ENCODE measurements at places on chromosomes 11 and 22. TPM values are rescaled to one million over a fixed set of nuclear protein-coding genes. Genes with fewer than 3 reads are reported as not detected.

GRCh38 chr22:25111579-25112517 lies 87.8 kb upstream of the CRYBB3 start:
- DNase-seq: no peak

GRCh38 chr11:18013790-18014507 lies 1.1 kb upstream of the SERGEF start:
- DNase-seq: no peak

- no peak for DNase-seq
Measured at GRCh38 chr11:8697054-8697453, 14.5 kb downstream of the RPL27A start.

GRCh38 chr22:48153726-48154125 lies 1391.3 kb downstream of the TBC1D22A start:
- no peak for DNase-seq

- no peak for DNase-seq
Measured at GRCh38 chr11:76557466-76557865, 112.6 kb downstream of the EMSY start.

GRCh38 chr11:119688356-119688755 lies 40.6 kb downstream of the NECTIN1 start:
- no peak for DNase-seq

DNA sequence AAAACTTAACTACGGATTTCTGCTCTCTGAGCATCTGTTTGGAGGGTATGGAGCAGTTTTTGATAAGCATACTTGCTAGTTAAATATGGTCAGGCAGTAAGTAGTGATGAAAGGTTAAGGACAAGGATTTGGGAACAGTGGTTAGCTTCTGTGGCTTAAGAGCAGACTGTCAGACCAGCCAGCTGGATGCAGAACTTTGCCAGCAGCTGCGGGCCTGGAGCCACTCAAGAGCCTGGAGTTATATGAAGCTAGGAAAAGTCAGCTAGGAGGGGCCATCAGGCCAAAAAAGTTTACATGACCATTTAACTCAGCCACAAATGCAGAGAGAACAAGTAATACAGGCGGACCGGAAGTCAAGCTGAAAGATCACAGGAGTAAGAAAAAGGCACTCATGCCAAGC lies 1817.7 kb downstream of the LRRC4C start:
- no peak for DNase-seq

GRCh38 chr22:44668886-44669521 lies 33.0 kb upstream of the PRR5 start:
- no peak for DNase-seq

GRCh38 chr11:27926981-27927481 lies 180.9 kb downstream of the KIF18A start:
- DNase-seq: no peak

DNA sequence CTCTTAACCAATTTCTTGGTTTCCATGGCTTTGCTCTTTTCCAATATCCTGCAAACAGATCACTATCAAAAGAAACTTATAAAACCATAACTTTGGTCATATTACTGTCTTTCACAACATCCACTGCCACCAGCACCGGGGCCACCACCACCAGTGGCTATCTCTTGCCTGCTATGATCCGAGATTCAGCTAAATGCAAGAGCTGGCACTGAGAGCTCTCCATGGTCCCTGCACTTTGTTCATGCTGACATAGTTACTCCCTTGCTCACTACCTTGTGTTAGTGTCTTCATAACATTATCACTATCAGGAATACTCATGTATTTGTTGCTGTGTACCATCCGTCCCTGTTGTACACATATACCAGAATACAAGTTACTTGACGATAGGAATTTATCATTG lies 299.0 kb downstream of the ETS1 start:
- no peak for DNase-seq

- peak; percentile 19 for DNase-seq
Measured at GRCh38 chr22:30606455-30607299, at the start of gene TCN2. TCN2 (plus strand) TSS chr22:30607174; CDS start chr22:30607332, 158 bp downstream.

- DNase-seq: no peak
Measured at GRCh38 chr11:14852571-14853177, 39.4 kb downstream of the CYP2R1 start.

- DNase-seq: no peak
Measured at GRCh38 chr11:108724974-108725689, 60.3 kb downstream of the DDX10 start.

- no peak for DNase-seq
Measured at GRCh38 chr11:13699041-13699440, 30.6 kb downstream of the FAR1 start.

DNA sequence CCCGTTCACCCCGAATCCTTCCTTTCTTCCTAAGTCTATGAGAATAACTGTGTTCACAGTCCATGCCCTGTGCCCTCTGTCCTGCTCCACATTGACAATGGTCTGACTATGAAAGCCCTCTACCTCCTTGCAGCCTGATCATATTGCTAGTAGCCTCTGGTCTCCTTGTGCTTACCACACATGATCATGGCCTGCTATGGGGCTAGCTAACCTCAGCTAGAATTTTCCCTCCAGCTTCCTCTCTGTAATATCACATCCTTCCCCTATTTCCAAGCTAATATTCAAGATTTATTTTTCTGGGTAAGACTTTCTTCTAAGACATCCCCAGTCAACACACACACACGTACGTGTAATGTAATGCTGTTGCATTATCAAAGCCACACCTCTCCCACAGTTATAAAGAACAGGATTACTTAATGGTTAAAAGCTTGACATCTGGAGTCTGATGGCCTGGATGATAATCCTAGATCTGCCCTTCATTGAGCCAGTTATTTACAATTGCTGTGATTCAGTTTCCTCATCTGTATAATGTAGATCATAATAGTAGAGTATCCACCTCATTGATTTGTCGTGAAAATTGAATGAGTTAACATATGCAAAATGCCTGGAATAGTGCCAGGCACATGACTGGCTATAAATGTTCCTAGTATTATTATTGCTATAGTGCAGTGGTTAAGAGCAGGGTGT lies 214.4 kb upstream of the BLID start:
- no peak for DNase-seq

DNA sequence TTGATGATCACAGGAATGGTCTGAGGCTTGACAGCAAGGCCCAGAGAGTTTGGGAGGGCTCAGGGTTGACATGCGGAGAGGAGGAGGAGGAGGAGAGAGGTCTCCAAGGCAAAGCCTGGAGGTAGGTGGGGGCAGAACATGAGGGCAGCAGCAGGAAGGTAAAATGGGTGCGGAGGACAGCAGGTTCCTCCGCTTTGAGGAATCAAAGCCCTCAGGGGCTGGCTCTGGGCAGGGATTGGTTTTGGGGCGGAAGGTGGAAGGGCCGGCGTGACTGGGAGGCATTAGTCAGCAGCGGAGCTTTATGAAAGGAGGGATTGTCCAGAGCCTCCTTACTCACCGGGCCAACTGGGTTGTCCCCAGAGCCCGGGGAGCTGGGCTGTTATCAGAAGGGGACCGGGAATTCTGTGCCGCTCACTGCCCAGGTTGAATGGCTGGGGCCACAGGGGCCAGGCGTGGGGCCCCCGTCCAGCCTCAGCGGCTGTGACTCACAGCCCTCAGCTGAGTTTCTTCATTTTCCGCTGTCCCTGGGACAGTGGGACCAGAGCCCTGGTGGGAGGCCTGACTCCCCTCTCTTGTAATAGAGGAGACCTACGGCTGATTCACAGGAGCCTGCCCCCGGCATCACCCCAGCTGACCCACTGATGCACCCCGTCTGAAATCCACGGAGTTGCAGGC lies 36.2 kb downstream of the LIF start:
- no peak for DNase-seq

Gene OR4A16
- not detected for total RNA-seq

Gene RFPL2
- total RNA-seq: 0.26 TPM

Gene KRTAP5-10
- total RNA-seq: not detected

Gene GLYAT
- not detected for total RNA-seq

Gene IFITM10
- total RNA-seq: 0.32 TPM

Gene SSTR3
- 2.3 TPM for total RNA-seq

Gene OR8G1
- not detected for total RNA-seq

Gene RNF215
- 10.3 TPM for total RNA-seq

Gene FLRT1
- not detected for total RNA-seq

All from activated T-helper 1 cell treated with anti-CD3 and anti-CD28 coated beads, Interleukin-12 subunit alpha, Interleukin-12 subunit beta, Interleukin-2, Interleukin-4 antibody, amounts not matched to agents 30 ng/mL and 10 ng/mL and 1 ng/mL, durations not matched to agents 14 hours and 24 hours and 36 hours (primary cell).